ENCODE measurements at places on chromosomes 12 and 14. TPM values are rescaled to one million over a fixed set of nuclear protein-coding genes. Genes with fewer than 3 reads are reported as not detected.

The SLC38A2 gene
- total RNA-seq: 161 TPM

DNA sequence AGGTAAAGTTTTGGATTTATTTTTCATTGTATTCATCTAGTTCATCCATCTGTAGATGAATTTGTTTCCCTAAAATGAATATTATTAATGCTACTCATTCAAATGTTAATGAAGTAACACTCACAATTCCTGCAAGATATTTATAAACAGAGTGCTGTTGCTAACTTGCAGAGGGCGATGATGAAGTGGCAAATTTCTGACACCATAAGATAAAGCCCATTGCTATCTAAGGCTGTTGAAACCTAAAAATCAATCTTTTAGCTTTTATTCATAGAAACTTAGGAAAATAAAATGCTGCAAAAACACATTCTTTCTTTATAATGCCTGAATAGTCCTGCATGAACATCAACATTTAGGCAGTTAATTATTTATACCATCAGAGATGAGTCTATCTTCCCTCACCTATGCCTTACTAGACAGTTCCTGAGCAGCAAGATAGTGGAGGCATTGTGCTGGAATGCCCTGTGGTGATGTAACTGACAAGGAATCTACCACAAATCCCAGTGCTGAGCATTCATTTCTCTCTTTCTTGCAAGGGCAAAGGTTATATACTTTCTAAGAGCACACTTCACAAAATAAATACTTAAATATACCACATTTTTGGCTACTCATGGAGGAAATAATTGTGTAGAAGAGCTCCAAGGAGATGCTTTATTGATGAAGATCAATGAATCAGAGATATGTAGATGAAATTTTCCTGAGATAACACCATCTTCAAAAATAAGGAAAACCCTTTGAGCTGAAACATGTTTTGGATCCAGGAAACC, 57.6 kb downstream of the LMNTD1 start:
- no peak for DNase-seq

DNA sequence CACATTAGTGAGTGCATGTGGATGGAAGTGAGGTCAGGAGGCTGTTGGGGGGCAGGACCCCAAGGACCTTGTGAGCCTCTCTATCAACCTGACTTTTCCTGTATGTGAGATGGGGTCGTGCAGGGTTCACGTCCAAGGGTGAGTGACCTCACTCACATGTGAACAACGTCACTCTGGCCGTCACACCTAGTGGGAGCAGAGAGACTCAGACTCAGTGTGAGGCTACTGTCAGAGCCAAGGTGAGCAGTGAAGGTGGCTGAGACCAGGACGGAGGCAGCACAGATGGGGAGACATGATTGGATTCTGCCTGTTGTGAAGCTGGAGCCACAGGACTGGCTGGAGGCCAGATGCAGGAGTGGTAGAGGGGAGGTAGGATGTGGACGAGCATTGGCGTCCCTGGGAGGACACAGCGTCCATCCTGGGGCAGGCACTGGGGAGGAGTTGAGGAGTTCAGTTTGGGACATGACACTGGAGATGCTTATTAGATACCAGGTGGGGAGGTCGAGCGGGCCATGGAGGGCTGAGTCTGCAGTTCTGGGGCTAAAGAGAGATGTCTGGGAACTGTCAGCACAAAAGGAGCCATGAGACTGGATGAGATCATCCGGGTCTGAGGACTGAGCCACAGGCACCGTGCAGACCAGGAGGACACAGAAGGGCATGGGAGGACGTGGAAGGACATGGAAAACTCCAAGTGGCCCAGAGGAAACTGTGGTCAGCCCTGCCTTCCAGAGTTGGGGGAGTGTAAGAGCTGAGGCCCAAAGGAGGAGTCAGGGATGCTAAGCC, 92.8 kb downstream of the LGMN start:
- no peak for DNase-seq

The CPNE6 gene
- total RNA-seq: not detected

DNA sequence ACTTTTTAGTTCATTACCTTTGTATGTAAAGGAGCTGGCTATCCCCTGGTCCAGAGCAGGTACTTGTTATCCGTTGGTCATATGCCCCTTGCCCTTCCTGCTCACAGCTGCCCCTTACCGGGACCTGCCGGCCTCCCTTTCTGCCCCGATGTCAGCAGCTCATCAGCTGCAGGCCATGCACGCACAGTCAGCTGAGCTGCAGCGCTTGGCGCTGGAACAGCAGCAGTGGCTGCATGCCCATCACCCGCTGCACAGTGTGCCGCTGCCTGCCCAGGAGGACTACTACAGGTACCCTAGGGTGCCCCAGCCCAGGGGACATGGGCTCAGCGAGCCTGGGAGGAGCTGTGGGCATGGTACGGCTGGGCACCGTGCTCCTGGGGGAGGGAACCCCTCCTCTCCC, 2.3 kb upstream of the RNU7-1 start:
- DNase-seq: no peak

- DNase-seq: no peak
Observed at GRCh38 chr14:95424529-95424928, 91.9 kb downstream of the SYNE3 start.

- DNase-seq: no peak
Observed at GRCh38 chr14:71613168-71613567, 319.1 kb upstream of the RGS6 start.

- DNase-seq: no peak
Observed at GRCh38 chr12:31517994-31518393, 72.9 kb downstream of the DENND5B start.

GRCh38 chr14:49549881-49550280, 36.3 kb downstream of the RPS29 start:
- no peak for DNase-seq

DNA sequence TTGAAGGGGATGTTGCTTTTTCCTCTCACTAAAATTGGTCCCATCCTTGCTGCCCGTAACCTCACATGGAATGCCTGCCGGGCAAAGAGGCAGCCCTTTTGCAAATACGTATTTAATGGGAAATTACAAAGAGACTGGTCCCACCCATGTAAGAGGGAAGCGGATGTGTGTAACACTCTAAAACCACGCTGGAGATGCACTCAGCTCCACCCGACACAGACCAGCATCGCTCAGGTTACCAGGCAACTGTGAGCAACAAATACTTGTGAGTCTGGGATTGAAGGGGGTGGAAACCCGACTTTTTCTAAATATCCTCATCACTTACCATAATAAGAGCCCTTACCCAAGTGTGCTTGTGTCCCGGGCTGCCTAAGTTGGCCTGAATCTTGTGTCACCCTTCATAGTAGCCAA, 47.7 kb downstream of the ELK3 start:
- DNase-seq: peak; percentile 76

GRCh38 chr14:104878582-104878981, 13.5 kb downstream of the CEP170B start:
- peak; percentile 45 for DNase-seq

The GABARAPL1 gene
- total RNA-seq: 282 TPM

The DLST gene
- total RNA-seq: 213 TPM

The KRT8 gene
- total RNA-seq: 117 TPM

The FOXA1 gene
- total RNA-seq: not detected

- DNase-seq: no peak
Observed at GRCh38 chr12:108204117-108204987, 75.3 kb downstream of the WSCD2 start.

DNA sequence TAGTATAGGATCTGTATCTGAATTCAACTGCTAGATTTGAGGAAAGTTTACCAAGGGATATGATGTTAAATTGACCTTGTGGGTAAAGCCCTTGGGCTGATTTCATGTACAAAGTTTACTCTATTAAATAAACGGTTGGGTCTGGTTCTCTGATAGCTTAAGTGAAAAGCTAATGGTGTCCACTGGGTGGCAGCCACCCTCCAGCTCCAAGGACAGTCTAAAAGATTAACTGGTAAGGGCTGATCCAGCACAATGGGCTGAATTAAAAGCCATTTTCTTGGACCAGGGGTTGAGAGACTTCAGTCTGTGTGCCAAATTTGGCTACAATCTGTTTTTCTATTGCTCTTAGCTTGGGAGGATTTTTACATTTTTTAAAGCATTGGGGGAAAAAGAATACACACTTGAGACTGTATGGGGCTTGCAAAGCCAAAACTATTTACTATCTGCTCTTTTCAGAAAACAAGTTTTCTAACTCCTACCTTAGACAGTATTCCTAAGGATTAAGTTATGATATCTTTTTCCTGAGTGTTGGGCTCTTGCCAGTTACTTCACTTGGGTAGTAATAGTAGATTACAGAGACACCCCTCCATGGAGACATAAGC, 116.5 kb downstream of the GPHN start:
- no peak for DNase-seq

GRCh38 chr12:24172031-24172772, 222.7 kb upstream of the SOX5 start:
- no peak for DNase-seq

The RAD52 gene
- total RNA-seq: 7.1 TPM

The NDUFA12 gene
- total RNA-seq: 379 TPM

GRCh38 chr12:53676656-53677015, 753 bp upstream of the ATP5MC2 start:
- no peak for DNase-seq

The RBP5 gene
- 0.54 TPM for total RNA-seq

All from Right ventricle myocardium inferior (tissue), 1 donor.